Hematopoietic multipotent progenitor cell treated with erythropoietin and hydrocortisone succinate and interleukin-3 and kit ligand, for 4 days (in vitro differentiated cells): ENCODE measurements at places on chromosomes 13 and 19.

GRCh38 chr19:15199661-15200552 lies 888 bp downstream of the NOTCH3 start:
- no peak for DNase-seq

GRCh38 chr19:55647732-55648584 lies at the start of gene CCDC106:
CCDC106 (plus strand) TSS chr19:55648212; CDS start chr19:55649047, 835 bp downstream.
- peak; percentile 82 for DNase-seq

- DNase-seq = no peak
Observed at GRCh38 chr19:50952910-50953309, at the start of gene KLK5. KLK5 (minus strand) TSS chr19:50953038; CDS start chr19:50952657, 381 bp downstream.

- DNase-seq = peak; percentile 75
Observed at GRCh38 chr13:46071590-46072249, 19.2 kb upstream of the ZC3H13 start.

- DNase-seq = no peak
Observed at GRCh38 chr19:42508892-42509444, 19.3 kb downstream of the CEACAM1 start.

GRCh38 chr19:48646001-48646721 lies at the start of gene CA11:
CA11 (minus strand) TSS chr19:48646187; CDS start chr19:48645632, 555 bp downstream.
- DNase-seq = peak; percentile 95

DNA sequence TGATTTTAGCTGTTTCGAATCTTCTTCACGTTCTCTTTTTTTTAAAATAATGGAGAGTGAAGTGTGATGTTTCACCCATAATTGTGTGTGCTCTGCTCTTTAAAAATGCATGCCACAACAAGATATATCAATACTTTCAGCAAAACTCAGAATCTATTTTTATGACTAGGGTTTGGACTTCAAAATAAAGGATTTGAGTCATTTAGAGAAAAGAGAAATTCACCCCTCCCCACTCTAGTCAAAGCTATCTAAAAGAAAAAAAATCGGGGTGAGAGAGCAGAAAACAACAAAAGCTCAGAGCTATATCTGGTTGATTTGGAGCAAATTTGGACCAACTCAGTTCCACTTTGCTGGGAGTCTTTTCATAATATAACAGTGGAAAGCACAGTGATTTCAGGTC lies 244.5 kb downstream of the DNAJC15 start:
- no peak for DNase-seq

GRCh38 chr13:51286135-51287002 lies 53.1 kb upstream of the SERPINE3 start:
- peak; percentile 85 for DNase-seq

DNA sequence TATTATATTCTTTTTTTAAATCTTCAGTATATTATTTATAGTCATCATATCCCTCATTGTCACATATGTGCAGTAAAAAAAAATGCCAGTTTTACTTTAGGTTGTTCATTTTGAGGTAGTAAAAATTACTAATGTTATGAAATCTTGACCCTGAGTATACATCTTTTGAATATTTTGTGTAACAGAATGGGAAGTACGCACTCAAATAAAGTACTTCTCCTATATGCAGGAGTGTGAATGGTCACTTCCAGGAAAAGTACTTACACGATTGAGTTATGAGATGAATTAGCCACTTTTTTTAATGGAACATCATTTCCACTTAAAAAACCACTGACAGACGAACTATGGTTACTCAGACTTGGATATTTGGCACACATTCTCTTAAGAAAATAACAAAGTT lies 58.5 kb downstream of the C13orf42 start:
- no peak for DNase-seq

GRCh38 chr13:113146750-113147149 lies 11.7 kb upstream of the PROZ start:
- DNase-seq = no peak

- no peak for DNase-seq
Observed at GRCh38 chr19:16340092-16340491, 15.5 kb downstream of the KLF2 start.

DNA sequence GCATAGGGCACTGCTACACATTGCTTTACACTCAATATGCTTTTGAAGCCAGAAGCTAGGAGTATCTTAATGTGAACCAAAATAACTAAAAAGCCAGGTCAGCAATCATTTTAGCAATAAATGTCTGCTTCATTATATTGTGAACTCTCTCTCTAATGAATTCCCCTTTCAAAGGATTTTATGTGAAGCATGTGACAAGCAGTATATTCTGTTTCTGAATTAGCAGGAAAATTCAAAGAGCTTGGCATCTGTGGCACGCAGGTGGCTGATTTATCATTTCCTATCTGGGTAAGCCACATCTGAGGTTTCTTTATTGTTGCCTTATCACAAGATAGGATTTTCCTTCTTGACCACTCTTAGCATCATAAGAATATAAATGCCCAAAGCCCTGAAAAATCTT lies 56.8 kb upstream of the KLF12 start:
- DNase-seq = no peak

GRCh38 chr19:609004-609346 lies 19.3 kb downstream of the HCN2 start:
- peak; percentile 80 for DNase-seq

DNA sequence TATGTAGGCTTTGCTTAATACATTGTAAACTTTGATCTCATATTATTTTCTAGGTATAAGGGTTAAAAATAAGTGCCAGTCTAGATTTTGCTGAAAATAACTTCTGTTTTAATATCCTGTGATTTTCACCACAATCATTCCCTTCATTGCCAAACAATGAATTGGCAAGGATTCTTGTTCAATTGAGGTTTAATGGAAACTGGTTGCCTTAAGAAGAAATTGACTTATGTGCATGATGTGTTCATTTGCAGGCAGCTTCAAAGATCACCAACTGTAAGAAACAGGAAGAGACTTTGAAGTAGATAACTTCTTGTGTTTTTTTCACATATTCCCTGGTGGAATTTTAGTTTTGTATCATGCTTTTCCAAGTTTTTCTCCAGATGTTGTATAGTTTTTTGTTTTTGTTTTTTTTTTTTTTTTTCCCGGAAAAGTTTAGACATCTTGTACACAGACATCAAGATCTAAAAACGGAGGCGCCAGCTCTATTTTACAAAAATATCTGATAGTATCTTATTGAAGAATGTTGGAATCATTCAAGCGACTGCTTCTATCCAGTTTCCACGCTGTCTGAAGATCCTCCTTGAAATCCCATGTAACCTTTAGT lies 108.3 kb downstream of the POSTN start:
- DNase-seq = no peak

DNA sequence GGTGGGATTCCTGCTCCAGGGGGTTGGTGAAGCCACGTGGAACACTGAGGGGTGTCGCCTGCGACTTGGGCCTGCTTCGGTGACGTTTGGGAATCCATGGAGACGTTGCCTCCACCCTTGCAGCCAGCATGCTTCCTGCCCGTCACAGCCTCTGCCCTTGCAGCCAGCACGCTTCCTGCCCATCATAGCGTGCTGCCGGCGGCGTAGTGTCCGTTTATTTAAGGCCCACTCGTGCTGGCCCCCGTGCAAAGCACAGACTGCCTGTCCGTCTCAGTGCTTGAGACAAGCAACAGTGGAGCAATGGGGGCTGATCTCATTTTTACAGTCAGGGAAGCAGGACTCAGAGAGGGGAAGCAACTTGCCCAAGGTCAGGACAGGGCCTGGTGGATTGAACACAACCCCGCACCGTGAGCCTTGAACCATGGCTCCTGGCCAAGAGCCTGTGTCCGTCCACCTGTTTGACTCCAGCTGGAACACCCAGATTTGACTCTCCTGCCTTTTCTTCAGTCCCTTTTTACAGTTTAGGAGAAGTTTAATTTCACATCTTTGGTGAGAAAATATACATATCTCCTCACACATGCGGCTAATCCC lies 149.6 kb downstream of the TEX29 start:
- DNase-seq = no peak

DNA sequence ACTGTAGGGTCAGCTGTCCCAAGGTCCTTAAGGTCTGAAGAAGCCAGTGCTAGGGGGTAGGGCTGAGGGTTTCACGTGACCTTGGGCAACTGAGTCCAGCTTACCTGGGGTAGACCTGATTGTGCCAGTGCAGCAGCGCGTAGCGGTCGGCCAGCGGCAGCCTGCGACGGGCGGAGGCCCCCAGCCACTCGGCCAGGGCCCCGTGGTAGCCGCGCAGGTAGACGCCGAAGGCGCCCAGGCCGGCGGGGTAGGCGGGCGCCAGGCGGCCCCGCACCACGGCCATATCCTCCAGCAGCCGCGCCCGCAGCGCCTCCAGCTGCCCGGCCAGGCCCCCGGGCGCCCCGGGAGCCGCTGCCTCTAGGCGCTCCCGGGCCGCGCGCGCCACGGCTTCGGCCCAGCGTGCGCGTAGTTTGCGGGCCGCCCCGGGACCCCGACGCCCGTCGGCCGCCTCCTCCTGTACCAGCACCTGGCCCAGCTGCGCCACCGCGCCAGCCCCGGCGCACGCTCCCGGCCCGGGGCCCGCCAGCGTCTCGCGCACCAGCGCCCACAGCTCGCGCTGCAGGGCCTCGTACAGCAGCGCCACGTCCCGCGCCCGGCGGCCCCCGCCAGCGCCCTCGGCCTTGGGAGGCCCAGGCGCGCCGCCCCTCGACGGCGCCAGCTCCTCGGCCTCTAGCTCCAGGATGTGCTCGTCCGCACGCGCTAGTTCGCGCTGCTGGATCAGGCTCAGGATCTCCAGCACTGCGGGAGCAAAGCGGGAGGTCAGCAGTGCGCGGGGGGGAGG lies 10.9 kb downstream of the EXOC3L2 start:
- no peak for DNase-seq

- DNase-seq = peak; percentile 97
Observed at GRCh38 chr19:44447916-44448674, at the start of gene ZNF229. ZNF229 (minus strand) TSS chr19:44448472; CDS start chr19:44442847, 5,625 bp downstream.

DNA sequence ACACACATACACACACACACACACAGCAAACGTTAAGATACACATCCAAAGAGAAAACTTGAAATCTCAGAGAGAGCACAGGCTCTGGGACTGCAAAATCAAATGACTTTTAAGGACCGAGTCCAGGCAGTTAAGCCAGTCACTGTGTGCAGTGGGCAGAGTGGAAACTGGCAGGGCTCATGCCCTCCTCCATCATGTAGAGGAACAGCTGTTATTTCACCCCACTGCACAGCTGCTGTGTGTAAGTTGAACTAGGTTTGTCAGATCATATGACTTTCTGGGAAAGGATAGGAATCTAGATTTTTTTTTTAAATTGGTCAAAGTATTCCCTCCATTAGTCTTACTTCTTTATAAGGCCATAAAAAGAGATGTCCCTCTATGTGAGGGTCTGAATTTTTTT lies 1002.1 kb downstream of the UQCRFS1 start:
- no peak for DNase-seq

DNA sequence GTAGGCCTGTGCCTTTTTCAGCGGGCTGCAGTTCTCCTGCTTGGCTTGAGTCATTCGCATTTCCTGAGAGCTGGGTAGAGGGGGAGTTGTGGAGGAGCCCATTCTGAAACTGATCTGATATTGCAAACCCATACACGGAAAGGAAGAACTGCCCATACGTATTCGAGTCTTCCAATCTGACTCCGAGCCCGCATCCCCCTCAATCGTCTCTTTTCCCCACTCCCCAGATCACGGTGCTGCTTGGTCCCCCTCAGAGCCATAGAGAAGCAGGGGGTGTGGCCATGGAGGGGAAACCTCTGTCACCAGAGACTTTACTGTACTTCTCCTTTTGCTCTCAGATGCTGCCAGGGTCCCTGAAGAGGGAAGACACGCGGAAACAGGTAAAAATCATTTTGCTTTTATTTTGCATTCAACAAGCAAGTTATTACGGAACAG lies at the start of gene CD22:
CD22 (plus strand) TSS at position 337 of the 435 bp plus-strand sequence. CDS start 2,854 bp downstream, outside the sequence.
- DNase-seq = peak; percentile 70

DNA sequence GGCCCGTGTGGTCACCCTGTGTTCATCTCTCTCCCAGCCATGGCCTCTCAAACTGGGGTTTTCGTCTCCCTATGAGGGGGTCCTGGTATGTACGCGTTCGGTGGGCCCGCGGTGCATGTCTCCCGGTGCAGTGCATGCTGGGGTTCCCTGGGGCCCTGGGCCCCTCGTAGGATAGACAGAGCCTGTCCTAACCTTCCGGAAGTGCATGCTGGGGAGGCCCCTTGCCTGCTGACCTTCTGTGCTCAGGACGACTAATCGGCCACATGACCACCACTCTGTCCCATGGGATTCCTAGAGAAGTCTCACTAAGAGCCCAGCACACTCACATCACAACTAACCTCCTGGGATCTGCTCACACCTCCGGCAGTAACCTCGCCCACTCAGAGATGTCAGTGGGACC lies 4.9 kb upstream of the USE1 start:
- DNase-seq = no peak

GRCh38 chr13:42494157-42494556 lies 79.8 kb upstream of the TNFSF11 start:
- peak; percentile 61 for DNase-seq

DNA sequence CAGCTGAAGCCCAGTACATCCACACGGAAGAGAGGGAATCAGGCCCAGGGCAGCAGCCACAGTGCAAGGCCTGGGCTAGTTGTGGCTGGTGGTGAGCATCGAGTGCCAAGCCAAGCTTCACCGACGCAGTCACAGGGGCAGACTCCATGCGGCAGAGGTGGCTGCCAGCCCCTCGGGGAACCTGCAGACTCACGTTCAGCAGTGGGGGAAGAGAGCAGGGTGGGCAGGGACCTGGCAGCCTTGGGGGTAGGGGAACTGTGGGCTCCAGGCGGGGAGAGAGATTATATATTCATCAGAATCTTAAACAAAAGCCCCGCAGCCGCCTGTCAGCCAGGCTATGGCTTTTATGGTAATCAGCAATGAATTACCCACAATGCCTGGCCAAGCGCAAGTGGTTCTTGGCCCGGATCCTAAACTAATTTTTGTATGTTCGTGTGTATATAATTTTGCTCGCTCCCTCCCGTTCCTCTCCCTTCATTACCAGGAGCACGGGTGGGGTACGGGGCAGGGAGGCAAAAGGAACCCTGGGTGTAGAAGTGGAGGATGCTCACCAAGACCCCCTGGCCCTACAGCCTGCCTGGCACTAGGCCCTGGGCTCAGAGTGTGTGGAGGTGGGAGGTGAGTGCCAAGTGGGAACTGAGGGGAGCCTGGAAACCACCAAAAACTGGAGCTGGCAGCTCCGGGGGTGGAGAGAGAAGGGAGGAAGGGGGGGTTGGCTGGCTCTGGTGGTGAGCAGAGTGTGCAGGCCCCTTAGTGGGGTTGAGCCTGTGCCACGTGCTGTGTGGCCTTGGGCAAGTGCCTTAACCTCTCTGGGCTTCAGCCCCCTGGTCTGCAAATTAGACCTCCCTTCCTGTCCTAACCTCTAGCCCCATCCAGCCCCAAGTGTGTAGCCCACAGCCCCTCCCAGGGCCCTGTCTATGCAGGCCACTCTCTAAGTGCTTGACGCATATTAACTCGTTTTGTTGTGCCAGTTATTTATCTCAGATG lies 31.9 kb downstream of the PTPRS start:
- DNase-seq = no peak

DNA sequence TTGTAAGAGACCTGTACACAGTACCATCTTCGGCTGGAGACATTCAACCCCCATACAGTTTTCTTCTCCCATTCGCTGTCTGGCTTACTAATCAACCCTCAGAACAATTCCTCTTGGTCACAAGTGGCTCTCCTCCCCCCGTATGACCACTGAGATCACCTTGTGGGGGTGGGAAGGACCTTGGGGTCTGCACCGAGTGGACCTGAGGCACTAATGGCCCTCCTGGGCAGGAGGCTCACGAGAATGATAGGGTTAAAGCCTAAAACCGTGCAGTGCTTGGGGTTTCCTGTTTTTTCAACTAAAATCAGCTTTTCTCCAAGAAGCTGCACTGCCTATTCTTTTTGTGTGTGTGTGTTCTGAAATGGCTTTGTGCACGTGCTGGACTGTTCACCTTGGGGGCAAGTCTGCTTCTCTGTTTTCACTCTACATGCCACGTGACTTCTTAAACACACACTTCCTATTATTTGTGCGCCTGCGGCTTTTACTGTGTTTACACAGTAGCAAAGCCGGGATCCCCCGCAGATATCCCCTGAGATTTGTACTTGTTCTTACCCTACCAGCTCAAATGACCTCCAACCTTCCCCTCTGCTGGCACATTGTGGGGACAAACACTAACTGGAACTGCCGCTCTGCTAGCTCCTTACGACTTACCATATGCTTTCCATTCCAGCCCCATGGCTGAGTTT lies 12.3 kb downstream of the RBM26 start:
- DNase-seq = peak; percentile 60
